ENCODE measurements at places on chromosomes 11 and 22.

GRCh38 chr22:49411236-49411635, 416.4 kb downstream of the BRD1 start:
- DNase-seq = no peak

DNA sequence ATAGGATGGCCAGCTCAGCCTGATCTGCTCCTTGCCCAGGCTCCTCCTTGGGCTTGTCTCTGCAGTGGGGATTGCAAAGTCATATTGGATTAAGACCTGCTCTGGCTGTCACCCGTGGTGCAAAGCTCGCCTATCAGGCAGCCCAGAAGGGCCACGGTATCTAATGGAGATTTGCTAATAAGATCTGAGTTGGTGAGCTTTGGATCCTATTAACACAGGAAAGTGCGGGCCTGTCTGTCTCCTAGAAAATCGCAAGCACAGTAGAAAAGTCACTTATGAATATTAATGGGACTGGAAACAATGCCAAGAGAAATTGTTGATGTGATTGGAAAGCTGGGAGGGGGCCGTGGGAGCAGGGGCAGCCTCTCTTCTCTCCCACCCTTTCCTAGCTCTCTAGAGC, 72.8 kb downstream of the CHST1 start:
- DNase-seq = no peak

DNA sequence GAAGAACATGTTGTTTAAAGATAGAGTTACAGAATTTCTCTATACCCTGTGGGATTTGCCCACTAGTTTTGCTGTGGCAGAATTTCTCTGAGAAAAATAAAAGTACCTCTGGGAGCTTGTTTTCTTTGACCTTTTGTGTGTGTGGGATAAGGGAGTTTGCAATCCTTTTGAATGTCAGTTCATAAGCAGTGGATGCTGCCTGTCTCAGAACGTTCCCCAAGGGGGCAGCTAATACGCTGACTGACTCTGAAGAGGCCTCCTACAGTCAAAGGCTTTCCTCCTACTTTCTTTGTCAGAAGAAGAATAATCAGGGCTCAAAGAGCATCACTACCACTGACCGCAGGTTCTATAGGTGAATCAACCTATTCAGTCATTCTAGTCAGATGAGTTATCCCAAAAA, 140.6 kb downstream of the AASDHPPT start:
- no peak for DNase-seq

GRCh38 chr11:66559142-66559865, 9.1 kb downstream of the CTSF start:
- no peak for DNase-seq

DNA sequence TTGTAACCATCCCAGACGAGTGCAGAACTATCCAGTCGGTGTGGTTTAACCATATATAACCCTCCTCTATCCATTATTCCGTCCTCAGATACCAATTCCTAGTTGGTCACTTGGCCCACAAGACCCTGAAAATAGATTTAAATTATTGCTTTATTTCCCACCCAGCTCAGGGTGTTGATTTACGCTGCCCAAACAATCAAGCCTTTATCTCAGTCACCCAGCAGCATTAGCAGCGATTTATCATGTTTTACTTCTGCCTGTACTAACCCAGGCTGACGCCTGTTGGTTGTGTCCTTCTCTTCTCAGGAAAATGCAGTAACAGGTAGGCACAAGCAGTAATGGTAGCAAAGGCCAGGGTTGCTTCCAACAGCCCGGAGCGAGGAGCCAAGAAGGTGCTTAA, 81.2 kb downstream of the DSCAML1 start:
- no peak for DNase-seq

GRCh38 chr22:41862530-41863266, 29.8 kb downstream of the SREBF2 start:
- DNase-seq = no peak

GRCh38 chr11:125903711-125904659, at the start of gene DDX25:
DDX25 (plus strand) TSS chr11:125904508; CDS start chr11:125904518, 10 bp downstream.
- no peak for DNase-seq

Data from NCI-H774 (cell line).